ENCODE measurements at places on chromosomes 12 and 14. TPM values are rescaled to one million over a fixed set of nuclear protein-coding genes. Genes with fewer than 3 reads are reported as not detected.

The CLEC2A gene
- not detected for total RNA-seq

The TAS2R7 gene
- not detected for total RNA-seq

The LTBP2 gene
- total RNA-seq = not detected

- no peaks in the 10 kb centered on the region for H3K36me3 ChIP-seq
- no peak overlapping the region for H3K27ac ChIP-seq
- no peaks in the 10 kb centered on the region for H3K4me1 ChIP-seq
- no peak for DNase-seq
- H3K4me3 ChIP-seq = no peak overlapping the region
Observed at GRCh38 chr12:130154276-130155070, 7.8 kb upstream of the FZD10 start.

DNA sequence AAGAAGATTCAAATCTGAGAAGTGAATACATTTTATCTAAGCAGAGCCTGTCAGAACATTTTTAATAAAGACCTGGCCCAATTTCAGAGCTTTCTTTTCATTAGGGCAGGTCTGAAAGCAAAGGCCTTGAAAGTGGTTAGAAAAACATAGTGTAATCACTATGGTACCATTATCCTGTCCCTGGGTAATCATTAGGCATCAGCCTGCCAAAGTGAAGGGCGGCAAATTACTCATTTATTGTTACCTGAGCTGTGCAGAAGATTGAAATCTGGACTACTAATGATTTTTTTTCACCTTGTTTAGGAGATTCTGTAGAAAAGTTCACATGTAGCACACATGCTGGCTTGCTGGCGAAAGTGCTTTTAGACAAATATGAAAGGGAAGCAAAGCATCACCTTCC, 92.6 kb upstream of the PRKD1 start:
- no peak overlapping the region for H3K4me3 ChIP-seq
- DNase-seq = no peak
- no peaks in the 10 kb centered on the region for H3K36me3 ChIP-seq

GRCh38 chr12:121801595-121802484, 2.0 kb upstream of the SETD1B start:
- peak overlapping the region; percentile 95 for H3K27ac ChIP-seq
- H3K4me1 ChIP-seq = peaks cover 71% of the 10 kb centered on the region
- H3K4me3 ChIP-seq = peak overlapping the region; percentile 68
- peak; percentile 65 for DNase-seq

GRCh38 chr14:93121030-93121834, 5.5 kb upstream of the ITPK1 start:
- H3K4me3 ChIP-seq = no peak overlapping the region
- no peak overlapping the region for H3K27ac ChIP-seq
- DNase-seq = no peak

DNA sequence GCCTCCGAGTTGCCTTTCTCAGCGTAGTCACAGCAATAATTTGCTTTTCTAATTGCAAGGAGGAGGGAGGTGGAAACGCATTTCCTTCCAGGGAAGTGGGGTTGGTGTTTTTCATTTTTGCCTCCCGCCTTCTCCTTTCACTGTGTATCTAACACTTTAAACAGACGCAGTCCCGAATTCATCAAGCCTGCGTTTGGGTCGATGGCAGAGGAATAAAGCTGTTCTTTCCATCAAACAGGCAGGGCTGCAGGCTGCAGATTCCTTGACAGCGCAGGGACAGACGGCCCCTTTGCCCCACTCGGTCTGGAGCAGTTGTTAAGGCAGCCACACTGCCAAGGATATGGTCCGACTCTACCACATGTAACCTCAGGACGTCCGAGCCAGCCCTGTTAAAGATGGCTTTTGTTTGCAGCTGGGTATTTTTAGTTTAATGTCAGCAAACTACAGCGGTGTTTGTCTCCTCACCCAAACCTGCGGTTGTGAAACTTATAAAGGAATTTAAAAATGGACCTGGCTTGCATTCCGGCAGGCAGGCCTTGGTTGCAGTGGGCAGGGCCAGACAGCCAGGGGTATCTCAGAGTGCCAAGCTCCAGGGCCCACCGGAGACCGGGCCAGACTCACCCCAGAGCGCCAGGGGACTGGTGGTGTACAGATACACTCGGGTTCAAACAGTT, 2.1 kb downstream of the CHST11 start:
- no peak overlapping the region for H3K27ac ChIP-seq
- no peak overlapping the region for H3K4me3 ChIP-seq
- DNase-seq = no peak
- H3K27me3 ChIP-seq = no peaks in the 10 kb centered on the region

- H3K4me1 ChIP-seq = peaks cover 44% of the 10 kb centered on the region
- no peak overlapping the region for H3K4me3 ChIP-seq
- no peaks in the 10 kb centered on the region for H3K36me3 ChIP-seq
Observed at GRCh38 chr12:1845427-1845826, 25.1 kb downstream of the LRTM2 start.

DNA sequence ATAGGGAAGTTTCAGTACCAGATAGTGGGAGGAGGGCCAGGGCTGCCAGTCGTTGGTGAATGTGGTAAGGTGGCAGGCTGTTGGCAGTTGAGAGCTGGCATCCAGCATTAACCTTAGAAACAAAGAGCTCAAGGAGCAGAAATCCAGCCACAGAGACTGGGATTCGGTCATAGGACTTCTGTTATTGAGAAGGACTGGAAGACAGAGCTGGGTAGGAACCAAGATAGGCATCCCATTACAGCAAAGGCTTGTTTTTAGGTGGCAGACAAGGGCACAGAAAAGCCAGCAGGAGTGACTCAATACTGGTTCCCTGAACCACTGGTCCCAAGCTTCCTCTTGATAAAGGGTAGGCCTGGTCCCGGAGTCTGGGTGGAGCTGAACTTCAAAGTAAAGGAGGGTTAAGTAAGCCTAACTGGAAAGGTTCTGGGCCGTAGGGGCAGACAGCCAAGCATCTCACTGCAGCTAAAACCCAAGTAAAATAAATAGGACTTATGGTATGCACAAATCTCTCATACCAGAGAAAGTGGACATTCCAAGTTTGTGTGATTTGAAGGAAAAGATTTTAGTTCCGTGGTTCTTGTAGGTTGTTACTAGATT, 147.9 kb downstream of the ETV6 start:
- no peak overlapping the region for H3K4me3 ChIP-seq
- no peak overlapping the region for H3K27ac ChIP-seq
- DNase-seq = no peak
- H3K27me3 ChIP-seq = no peaks in the 10 kb centered on the region
- no peaks in the 10 kb centered on the region for H3K36me3 ChIP-seq
- H3K4me1 ChIP-seq = no peaks in the 10 kb centered on the region

- no peaks in the 10 kb centered on the region for H3K27me3 ChIP-seq
- no peak overlapping the region for H3K27ac ChIP-seq
- no peaks in the 10 kb centered on the region for H3K36me3 ChIP-seq
- 0 out of 2 replicates have a peak overlapping the region, but pooled peaks have one; percentile 49 for H3K4me3 ChIP-seq
Observed at GRCh38 chr12:89863968-89864367, 155.3 kb upstream of the ATP2B1 start.

- H3K4me3 ChIP-seq = no peak overlapping the region
- no peaks in the 10 kb centered on the region for H3K27me3 ChIP-seq
- no peak overlapping the region for H3K27ac ChIP-seq
Observed at GRCh38 chr12:111578276-111578970, 20.7 kb downstream of the ATXN2 start.

GRCh38 chr14:28570391-28570790, 196.2 kb upstream of the FOXG1 start:
- no peak overlapping the region for H3K27ac ChIP-seq
- H3K4me3 ChIP-seq = no peak overlapping the region
- H3K4me1 ChIP-seq = no peaks in the 10 kb centered on the region
- no peaks in the 10 kb centered on the region for H3K27me3 ChIP-seq
- no peaks in the 10 kb centered on the region for H3K36me3 ChIP-seq

DNA sequence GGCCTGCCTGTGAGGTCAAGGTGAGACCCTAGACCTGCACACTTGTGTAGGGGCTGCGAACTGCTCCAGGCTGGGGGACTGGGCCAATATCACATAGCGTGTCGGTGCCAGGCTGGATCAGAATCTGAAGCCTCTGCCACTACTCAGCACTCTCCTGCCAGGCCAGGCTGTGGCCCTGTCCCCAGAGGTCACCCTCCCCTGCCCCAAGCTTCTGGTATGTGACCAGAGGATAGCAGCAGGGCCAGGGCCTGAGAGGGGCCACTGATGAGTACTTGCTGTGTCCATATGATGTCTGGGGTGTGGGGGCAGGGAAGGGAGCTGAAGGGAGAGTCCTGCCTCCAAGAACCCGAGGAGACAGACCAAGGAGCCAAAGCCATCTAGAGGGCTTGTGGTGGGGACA, 17.8 kb downstream of the ARL6IP4 start:
- no peaks in the 10 kb centered on the region for H3K27me3 ChIP-seq
- no peaks in the 10 kb centered on the region for H3K36me3 ChIP-seq
- no peak for DNase-seq
- no peak overlapping the region for H3K4me3 ChIP-seq

DNA sequence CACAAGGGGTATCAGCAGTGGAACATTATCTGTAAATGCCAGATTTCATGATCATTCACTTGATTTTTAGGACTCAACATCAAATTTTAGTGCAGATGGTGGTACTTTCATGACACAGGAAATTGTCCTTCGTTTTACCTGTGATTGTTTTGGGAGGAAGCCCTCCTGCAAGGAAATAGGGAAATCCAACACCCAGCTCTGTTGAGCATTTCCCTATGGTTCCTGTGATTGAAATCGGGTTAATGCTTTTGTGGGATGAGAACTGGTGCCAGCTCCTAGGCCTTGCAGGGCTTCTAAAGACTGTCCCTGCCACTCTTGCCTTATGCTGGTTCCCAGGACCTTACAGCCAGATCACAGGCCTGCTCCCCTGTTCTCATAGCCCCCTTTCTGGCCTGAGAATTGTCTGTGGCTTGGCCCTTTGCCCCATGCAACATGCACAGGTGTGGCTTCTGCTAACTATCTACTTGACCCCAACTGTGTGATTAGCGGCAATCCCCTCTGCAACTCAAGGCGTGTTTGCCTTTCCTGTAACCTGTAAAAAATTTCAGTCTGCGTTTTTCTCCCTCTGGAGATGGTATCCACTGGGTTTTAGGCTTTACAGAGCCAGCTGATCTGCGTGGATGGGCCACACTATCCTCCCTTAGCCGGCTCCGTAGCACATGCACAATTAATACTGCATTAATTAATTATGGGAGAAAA, 112.5 kb downstream of the ETV6 start:
- H3K4me1 ChIP-seq = no peaks in the 10 kb centered on the region
- no peaks in the 10 kb centered on the region for H3K27me3 ChIP-seq
- H3K4me3 ChIP-seq = no peak overlapping the region
- DNase-seq = no peak
- H3K27ac ChIP-seq = no peak overlapping the region

GRCh38 chr14:54470701-54471100, 18.1 kb downstream of the GMFB start:
- no peak for DNase-seq
- H3K36me3 ChIP-seq = peaks cover 17% of the 10 kb centered on the region
- H3K4me1 ChIP-seq = no peaks in the 10 kb centered on the region
- no peak overlapping the region for H3K4me3 ChIP-seq
- H3K27ac ChIP-seq = no peak overlapping the region

DNA sequence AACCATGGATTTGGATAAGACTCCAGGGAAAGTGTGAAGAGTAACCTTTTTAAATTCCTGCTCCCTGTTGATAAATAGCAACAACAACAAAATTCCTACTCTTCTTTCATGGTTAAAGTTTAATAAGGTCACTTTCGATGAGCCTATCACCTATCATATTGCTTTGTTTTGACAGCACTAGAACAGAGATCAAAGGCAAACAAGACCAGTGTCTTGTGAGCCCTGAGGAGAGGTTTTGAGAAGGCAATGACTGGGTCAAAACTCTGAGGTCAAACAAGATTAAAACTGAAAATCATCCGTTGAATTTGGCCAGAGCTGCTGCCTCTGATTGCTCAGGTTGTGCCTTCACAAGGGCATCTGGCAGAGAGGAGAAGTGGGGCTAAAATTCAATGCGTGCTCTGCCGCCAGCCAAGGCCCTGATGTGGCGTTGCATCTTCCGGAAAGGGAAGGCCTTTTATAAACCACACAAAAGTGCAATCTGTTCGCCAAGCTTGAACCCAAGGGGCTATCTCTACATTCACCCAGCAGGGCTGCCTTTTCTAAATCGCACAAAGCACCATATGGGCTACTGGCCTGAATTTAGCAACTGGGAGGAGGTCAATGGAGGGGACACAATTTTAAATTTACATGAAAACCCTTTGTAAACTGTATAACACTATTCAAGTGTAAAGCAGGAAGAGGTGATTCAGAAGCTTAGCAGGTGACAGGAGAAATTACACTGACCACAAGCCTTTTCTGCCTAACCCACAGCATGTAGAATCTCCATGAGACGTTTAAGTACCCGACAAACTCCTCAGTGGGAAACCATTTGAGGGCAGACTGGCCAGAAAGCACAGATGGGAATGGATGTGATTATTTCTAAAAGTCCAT, 140.8 kb downstream of the DAD1 start:
- no peak overlapping the region for H3K27ac ChIP-seq
- H3K4me1 ChIP-seq = no peaks in the 10 kb centered on the region
- H3K36me3 ChIP-seq = no peaks in the 10 kb centered on the region
- no peaks in the 10 kb centered on the region for H3K27me3 ChIP-seq
- H3K4me3 ChIP-seq = no peak overlapping the region

GRCh38 chr12:79547044-79547734, 143.6 kb downstream of the PAWR start:
- H3K27me3 ChIP-seq = no peaks in the 10 kb centered on the region
- H3K36me3 ChIP-seq = no peaks in the 10 kb centered on the region
- DNase-seq = no peak
- H3K27ac ChIP-seq = no peak overlapping the region
- no peak overlapping the region for H3K4me3 ChIP-seq

- no peaks in the 10 kb centered on the region for H3K36me3 ChIP-seq
- H3K4me1 ChIP-seq = peaks cover 46% of the 10 kb centered on the region
- H3K27me3 ChIP-seq = 0 out of 2 replicates have a peak, but pooled peaks cover 3% of the 10 kb centered on the region
- peak; percentile 60 for DNase-seq
Observed at GRCh38 chr14:75979071-75979571, 2.7 kb downstream of the TGFB3 start.

- no peak overlapping the region for H3K27ac ChIP-seq
- DNase-seq = no peak
- H3K36me3 ChIP-seq = no peaks in the 10 kb centered on the region
- peaks cover 23% of the 10 kb centered on the region for H3K4me1 ChIP-seq
- H3K27me3 ChIP-seq = no peaks in the 10 kb centered on the region
Observed at GRCh38 chr12:52535574-52535973, 15.4 kb upstream of the KRT5 start.

DNA sequence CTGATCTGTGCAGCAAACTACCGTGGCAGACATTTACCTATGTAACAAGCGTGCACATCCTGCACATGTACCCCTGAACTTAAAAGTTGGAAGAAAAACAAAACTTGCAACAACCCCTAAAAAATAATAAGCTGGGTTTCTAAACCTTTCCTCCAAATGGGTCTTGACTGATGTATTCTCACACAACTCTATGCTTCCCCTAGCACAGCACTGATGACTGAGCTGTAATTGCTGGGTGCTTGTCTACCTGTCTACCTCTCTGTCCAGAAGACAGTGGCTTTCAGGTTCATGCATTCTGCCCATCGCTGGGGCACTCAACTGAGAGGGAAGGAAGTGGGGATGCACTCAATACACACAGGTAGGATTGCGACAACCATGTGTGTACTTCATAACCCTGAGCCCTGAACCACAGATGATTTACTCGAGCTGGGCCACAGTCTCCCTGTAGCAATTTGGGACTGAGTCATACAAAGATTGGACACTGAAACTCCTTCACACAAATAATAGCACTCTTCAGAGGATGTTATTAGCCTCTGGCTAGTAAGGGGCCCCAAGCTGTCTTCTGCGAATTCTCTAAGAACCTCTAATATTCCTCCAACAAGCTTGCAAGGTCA, 44.8 kb upstream of the TMPO start:
- no peak overlapping the region for H3K4me3 ChIP-seq
- no peak overlapping the region for H3K27ac ChIP-seq
- no peaks in the 10 kb centered on the region for H3K27me3 ChIP-seq
- no peaks in the 10 kb centered on the region for H3K36me3 ChIP-seq
- H3K4me1 ChIP-seq = no peaks in the 10 kb centered on the region

Data from Karpas-422 (cell line).